ENCODE measurements at places on chromosomes 12 and 14.

GRCh38 chr14:61451891-61452400, 130.6 kb downstream of the PRKCH start:
- DNase-seq = no peak

- no peak for DNase-seq
Measured at GRCh38 chr12:131007031-131007739, 53.5 kb downstream of the ADGRD1 start.

DNA sequence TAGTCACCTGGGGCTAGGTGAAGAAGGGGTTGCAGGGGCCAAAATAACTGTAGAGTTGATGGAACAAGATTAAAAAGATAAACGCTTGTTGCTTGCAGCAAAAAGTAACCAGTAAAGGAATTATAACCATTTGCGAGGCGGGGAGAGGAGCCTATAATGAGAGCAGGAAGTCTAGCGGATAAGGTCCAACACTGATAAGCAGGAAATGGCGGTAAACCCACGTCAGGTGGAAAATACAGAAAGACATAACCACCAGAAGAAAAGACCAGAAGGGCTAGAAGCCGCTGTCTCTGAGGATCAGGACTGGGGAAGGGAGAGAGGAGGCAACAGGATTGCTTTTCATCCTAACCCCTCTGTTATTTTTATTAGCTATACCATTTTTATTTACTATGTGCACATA, 303.3 kb downstream of the DPF3 start:
- DNase-seq = no peak

- DNase-seq = no peak
Measured at GRCh38 chr12:97968641-97969197, 506.1 kb downstream of the RMST start.

- no peak for DNase-seq
Measured at GRCh38 chr12:56029666-56030293, 8.9 kb downstream of the IKZF4 start.

GRCh38 chr14:76098047-76098446, 53.7 kb upstream of the GPATCH2L start:
- DNase-seq = no peak

DNA sequence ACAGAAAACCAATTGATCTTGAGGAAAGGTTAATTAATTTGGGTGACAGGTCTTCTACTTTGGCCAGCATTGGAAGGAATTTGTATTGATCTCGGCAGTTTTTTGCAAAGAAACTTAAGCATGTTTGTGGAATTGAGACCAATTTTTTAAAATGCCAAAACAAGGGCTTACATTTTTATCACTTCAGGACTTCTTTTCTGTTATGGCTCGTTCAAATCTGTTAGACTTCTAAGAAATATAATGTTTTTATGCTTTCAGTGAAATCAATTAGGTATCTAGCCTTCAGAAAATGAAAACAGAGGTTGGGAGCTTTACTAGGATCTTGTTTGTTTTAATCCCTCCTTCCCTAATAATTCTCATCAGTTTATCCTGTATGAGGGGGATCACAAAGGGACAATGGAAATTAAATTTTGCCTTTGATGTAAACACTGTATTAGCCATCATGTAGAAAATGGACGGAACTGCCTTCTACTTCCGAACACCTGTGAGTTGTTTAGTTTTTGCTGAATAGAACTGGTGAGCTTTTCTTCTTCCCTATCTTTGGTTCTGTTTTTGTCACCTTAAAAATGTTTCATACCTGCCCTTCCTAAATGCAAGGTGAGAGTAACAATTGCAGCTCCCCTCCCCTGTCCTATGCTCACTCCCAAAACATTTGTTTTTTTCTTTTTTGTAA, 7.8 kb downstream of the FOXA1 start:
- DNase-seq = no peak

GRCh38 chr14:32377046-32377646, 48.0 kb downstream of the AKAP6 start:
- no peak for DNase-seq

Data from stimulated activated CD4-positive, alpha-beta T cell treated with anti-CD3 and anti-CD28 coated beads, Interleukin-1b, Interleukin-23, amount 100 ng/mL, for 24 hours (primary cell).